GM10248 (cell line): ENCODE measurements at places on chromosomes 5 and 9.

DNA sequence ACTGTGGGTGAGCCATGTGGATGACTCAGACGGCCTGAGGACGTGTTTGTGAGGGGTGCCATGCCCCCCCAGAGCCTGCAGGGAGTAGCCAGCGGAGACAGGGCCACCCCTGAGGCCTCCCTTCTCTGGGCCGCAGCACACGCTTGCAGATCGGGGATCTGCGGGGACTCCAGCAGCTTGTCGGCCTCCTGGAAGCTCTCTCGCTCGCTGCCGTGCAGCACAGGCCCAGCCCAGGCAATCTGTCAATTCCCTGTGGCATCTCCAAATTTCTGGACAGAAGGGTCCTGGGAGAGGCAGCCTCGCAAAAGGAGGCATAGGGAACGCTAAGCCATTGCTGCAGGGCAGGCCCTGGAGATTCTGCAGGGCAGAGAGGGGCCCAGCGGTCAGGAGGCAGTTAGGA lies 21.2 kb downstream of the FLT4 start:
- DNase-seq, result no peak

GRCh38 chr9:109923806-109924205 lies 143.8 kb downstream of the PALM2AKAP2 start:
- no peak for DNase-seq

- no peak for DNase-seq
These were observed 15.6 kb upstream of the PRKAA1 start for GRCh38 chr5:40813698-40814281.

GRCh38 chr9:93139365-93140182 lies 5.5 kb upstream of the NINJ1 start:
- no peak for DNase-seq

DNA sequence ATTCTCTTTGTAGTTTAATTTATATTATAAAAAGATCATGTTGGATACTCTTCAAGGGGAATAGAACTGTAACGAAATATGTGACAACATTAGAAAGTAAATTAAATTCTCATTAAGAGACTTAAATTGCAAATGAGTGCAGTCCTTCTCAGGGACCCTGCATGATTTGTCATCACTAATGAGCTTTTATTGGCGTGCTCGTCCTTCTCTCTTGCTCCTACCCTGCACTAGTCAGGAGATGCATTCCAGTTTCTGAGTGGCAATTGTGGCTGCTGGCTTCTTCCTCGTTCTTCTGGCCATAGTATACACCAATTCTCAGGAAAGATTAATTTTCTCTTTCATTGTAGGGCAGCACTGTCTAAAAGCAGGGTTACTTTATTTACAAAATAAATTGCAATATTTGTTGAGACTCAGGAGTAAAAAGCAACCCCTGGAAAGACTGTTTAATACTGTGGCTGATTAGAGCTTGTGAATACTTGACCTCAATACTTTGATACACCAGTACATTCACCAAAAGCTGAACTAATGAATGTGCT lies 376.3 kb upstream of the CHD1 start:
- no peak for DNase-seq

DNA sequence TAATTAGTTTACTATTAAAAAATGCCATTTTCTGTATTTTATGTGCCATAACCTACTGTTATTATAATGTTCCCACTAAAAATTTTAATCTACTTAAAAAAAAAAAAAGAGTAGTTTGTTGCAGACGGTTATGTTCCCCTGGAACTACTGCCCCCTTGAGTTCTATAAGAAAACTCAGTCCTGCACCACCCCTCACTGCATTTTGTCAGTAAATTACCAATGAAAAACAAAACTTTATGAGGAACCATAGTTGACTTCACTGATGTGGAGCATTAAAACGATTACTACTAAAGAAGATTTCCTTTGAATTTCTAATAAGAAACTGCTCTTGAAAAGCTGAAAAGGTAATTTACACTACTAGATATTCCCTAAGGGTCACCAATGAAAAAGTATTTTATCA lies 288.7 kb downstream of the FBXL17 start:
- DNase-seq, result no peak

- no peak for DNase-seq
These were observed 140.5 kb downstream of the DIRAS2 start for GRCh38 chr9:90502134-90502533.

GRCh38 chr9:131709771-131710431 lies 30.0 kb downstream of the RAPGEF1 start:
- peak; percentile 73 for DNase-seq

DNA sequence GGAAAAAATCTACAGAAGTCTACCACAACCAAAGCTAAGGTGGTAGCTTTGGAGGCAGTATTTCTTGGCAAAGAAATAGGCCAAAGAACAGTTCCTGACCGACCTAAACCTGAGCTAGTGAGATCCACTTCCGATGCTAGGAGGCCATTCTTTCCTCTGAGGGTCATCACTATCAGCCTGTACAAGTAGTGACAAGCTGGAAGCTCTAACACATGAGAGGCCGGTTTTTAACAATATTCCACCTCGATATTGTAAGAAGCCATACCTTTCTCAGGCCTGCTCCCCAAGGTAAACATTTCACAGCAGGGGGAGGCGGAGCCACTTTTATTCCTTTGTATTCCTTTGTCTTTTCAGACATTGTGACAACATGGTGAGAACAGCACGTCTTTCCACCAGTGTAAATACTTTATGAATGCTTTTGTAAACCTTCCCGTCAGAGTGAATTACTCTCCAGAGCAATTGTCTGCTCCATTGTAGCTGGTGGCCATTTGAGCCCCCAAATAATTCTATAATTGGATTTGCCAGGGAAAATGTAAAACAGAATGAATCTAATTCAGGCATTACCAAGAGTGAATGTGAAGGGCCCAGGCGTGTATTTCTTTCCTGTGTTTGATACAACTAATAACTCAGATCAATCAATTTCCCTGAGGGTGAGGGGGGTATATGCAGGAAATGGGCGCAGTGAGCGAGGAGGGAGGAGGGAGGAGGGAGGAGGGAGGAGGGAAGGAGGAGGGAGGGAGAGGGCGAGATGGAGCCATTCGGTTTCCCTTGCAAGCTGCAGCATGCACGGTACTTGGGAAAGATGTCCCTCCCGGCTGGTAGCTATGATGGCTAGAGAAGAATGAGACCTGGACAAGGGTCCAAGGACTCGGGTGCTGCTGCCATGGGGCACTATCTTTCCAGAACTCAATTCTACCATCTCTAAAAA lies 166.6 kb downstream of the CDK5RAP2 start:
- DNase-seq, result no peak

DNA sequence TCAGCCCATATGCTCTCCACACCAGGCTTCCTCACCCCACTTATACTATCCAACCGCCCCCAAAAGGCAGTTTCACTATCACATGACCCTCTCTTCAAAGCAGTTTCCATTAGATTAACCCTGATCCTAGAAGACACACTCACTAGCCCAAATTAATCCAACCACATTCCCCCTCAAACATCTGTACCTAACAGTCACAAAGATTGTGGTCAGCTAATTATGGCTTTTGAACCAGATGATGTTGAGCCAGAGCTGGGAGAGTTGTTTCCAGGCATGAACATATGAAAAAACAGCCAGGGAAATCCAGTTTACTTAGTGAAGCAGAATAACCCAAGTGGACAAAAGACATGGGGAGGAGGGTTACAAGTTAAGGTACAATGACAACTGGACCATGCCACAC lies 131.2 kb downstream of the SPOCK1 start:
- no peak for DNase-seq

- no peak for DNase-seq
These were observed 143.7 kb downstream of the SCAMP1 start for GRCh38 chr5:78503958-78504653.

- DNase-seq, result no peak
These were observed 16.5 kb upstream of the ROR2 start for GRCh38 chr9:91966503-91966902.

- peak; percentile 48 for DNase-seq
These were observed 33.5 kb upstream of the CRB2 start for GRCh38 chr9:123322273-123323195.

DNA sequence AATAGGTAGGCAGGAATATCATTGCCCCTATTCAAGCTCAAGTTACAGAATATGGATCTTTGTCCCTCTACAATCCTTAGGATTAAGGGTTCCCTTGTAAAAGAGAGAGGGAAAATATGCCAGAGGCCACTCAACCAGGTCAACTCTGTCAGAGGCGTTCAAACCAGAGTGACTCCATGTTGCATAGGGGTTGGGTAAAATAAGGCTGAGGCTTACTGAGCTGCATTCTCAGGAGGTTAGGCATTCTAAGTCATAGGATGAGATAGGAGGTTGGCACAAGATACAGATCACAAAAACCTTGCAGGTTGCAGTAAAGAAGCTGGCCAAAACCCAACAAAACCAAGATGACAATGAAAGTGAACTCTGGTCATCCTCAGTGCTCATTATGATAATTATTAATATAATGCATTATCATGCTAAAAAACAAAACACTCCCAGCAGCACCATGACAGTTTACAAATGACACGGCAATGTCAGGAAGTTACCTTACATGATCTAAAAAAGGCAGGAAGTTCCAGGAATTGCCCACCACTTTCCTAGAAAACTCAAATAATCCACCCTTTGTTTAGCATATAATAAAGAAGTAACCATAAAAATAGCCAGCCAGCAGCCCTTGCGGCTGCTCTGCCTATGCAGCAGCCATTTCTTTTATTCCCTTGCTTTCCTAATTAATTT lies 64.8 kb downstream of the ERP44 start:
- no peak for DNase-seq
